ENCODE measurements at places on chromosomes 7 and 10.

DNA sequence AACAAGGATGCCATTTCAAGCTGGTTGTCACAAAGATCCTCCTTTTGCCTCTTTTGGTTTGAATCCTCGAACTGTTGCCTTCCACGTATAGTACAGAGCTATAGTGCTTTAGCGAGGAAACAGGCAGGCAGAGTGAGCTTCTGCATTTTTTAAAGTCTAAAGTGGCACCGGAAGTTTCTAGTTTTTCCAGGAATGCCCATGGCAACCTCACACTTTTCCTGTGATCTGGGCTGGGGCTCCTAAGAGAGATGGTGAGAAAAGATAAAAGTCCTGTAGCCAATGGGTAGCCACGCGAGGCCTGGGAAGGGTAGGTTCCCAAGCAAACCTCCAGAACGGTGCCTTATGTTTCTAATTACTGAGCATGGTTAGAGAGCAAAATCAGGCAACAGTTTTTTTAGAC is 76.7 kb downstream of the CALD1 start:
- no peak for DNase-seq

DNA sequence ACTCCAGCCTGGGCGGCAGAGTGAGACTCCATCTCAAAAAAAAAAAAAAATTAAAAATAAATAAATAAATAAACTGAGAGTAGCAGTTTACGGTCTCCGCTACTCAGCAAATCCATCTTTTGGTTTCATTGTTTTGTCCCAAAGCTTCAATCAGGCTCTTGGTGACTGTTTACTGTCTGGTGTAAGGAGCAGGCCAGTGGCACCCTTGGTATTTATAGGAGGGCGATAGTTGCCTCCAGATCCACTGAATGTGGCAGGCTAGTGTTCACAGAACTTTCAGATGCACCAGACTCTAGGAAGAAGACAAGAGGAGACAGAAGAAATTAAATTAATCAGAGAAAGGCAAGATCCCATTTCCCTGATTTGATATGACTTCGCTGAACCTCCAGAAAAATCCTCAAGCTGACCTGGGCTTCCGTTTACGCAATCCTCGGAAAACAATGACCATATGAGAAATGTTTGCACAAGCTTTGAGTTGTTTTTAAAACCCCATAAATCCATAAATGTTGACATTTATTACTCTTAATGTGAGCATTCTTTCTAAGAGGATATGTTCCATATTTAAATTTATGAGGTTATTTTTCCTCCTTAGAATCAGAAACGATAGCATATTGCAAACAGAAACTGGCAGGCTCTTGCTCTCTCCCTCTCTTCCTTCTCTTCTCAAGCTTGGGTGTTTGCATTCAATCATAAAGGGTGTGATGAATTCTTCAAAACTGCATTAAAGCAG is 7.1 kb upstream of the MUC3A start:
- DNase-seq = no peak

DNA sequence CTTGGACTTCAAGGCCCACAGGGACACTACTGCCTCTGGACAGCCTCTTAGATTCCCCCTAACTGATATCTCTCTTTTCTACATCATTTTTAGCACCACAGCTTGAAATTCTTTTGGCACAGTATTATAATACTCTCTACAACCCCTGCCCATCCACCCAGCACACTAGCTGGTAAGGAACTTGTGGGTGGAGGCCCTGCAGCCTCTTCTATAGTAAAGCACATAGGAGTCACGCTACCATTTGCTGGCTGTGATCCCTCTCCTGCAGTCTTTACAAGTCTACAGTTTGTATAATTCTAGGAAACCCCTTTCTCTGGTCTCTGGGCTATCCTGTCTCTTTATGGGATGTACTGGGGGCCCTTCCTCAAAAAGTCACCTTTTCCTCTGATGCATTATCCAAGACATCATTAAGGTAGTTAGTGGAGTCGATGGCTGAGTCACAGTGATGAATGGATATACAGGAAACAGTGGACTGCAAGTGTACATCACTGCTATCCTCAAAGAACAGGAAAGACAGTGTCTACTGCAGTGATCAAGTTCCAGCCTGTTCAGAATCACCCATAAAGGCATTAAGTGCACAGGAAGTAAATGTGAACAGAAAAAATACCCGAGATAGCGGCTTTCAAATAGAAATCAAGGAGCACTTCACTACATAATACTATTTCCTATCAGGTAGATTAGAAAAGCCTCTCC is 54.4 kb downstream of the STK17A start:
- no peak for DNase-seq

DNA sequence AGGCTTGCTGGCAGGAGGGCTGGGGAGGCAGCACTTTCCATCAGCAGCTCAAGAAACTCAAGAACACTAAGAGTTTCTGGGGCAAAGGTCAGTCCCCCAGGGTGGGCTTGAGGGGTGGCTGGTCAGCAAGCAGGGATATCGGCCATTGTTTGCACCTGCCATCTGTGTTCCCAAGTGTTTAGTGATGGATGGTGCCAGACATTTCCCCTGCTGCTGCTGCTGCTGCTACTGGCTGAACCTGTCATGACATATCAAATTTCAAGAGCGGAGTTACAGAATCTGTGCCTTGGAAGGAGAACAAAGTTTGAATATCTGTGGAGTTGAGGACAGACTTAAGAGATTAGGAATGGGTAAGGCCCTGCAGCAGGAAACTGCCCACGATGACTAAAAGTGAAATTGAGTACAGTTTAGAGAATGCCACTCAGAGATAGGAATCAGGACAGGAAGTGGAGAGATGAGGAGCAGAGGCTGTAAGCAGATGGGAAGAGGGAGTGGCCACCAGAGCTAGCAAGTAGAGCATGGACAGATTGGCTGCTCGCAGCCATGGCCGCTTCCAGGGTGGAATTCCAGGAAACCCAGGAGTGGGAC is 39.2 kb upstream of the PPP1R3C start:
- no peak for DNase-seq

DNA sequence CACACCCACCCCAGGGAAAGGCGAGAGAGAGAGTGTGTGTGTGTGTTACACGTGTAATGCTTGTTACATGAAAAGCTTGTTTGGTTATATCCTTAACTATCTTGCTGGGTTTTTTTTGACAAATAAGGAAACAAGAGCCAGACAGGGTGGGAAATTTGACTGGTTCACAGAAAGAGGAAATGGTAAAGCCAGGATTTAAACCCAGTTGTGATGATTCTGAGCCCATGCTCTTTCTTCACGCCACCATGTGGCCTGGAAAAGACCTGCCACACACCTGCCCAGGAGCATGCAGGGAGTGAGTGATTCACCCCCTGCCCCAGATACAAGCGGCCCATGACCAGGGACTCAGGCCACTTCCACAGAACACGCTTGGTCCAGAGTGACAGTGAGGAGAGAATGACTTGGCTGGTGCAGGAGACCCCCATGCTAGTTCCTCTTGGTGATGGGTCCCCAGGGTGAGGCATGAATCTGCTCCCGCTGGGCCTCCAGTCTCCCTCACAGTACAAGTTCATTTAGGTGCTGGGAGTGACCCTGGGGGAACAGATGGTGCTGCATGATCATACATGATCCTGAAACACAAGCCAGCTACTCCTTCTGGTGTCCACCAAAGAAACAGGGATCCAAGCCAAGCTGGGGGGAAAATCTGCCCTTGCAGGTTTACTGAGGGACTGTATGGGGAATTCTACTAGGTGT is 21.0 kb upstream of the EIF5AL1 start:
- DNase-seq = no peak

DNA sequence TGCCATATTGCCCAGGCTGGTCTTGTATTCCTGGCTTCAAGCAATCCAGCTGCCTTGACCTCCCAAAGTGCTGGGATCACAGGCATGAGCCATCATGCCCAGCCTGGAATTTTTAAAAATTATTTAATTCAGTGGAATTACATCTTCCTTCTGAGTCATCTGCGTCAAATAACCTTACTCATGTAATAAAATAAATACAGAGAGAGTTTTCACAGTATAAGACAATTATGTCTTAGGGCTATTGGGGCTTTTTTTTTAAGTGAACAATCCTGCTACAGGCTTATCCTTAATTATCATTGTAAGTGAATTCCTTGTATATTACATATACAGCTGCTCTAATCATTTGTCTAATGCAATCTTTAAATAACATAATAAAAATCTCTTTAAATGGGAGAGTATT is 108.3 kb downstream of the MAPK8 start:
- no peak for DNase-seq

GRCh38 chr7:130922206-130923112 is 188.5 kb upstream of the KLF14 start:
- no peak for DNase-seq

DNA sequence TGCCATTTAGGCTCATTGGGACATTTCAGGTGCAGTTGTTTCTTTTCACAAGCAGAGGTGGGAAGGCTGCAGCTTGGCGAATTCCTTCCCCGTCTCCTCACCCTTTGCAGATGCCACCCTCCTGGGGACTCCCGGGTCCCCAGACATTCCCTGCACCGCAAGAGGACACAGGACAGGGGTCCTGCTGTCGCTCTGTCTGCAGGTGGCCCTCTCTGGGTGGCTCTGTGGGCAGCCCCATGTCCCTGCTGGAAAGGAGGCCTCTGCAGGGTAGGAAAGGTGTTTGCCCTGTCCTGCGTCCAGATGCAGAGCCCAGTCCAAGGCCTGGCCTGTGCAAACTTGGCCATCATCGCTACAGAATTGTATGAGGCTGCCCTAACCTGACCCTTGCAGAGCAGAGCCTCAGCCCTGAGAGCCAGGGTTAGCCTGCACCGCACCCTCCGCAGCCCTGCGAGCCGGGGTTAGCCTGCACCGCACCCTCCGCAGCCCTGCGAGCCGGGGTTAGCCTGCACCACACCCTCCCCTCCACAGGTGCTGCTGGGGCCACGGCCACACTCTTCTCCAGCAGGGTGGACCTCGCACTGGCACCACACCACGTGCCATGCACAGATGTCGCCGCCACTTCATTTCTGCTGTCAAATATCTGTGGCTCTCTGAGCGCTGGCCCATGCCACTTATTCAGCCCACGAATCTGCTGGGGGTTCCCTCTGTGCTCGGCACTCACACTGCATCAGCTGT is 61.0 kb downstream of the CFAP46 start:
- no peak for DNase-seq

GRCh38 chr7:207418-208129 is 15.2 kb downstream of the FAM20C start:
- DNase-seq = no peak

- DNase-seq = no peak
Measured at GRCh38 chr7:26151096-26151495, 902 bp upstream of the NFE2L3 start.

DNA sequence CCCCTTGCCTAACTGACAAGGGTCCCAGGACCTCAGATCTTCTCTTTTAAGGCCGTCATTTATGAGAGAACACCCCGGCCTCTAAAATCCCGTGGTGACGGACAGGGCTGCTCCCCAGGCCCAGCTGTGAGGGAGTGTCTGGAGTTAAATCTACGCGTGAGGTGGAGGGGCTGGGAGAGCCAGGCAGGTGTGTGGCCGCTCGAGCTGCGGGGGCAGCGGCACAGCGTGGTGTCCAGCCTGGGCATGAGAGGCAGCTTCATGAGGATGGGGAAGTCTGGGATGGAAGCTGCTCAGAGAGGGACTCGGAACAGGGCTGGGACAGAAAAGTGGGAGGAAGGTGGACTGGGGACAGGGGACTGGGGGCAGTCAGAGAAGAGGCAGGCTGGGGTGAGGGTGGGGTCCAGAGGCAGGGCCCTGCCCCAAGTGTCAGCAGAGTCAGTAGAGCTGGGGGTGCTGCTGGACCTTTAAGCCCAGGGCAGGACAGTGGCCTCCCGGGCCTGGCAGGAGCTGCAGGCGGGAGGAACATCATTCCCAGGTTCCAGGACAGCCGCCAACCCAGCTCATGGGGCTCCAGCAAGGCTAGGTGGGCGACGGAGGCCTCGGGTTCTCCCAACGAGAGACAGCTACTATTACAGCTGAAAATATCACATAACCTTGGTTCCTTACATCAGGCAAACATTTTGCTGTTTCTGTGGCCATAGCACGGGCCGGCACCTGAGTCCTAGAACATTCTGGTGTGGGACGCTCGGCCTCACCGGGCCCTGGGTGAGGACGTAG is 55.2 kb downstream of the JAKMIP3 start:
- DNase-seq = no peak

DNA sequence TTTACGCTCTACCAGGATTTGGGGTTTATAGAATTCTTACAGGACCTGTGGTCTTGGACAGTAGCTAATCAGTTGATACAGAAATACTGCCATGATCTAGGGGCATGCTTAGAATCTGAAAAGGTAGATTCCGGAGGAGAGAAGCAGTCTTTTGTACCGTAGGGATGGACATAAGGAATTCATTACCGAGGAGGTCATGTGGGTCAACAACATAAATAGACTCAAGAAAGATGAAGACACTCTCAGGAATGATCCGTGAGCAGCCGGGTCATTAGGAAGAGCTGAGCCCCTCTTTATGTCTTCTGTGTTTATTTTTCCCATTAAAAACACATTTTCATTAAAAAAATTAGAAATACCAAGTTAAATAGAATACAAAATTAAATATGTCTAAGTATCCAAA is 160.1 kb upstream of the TNS3 start:
- DNase-seq = no peak

- no peak for DNase-seq
Measured at GRCh38 chr10:74863551-74863950, 37.2 kb downstream of the KAT6B start.

Measured in stimulated activated CD8-positive, alpha-beta memory T cell treated with anti-CD3 and anti-CD28 coated beads, Interleukin-15, amount 100 ng/mL, for 1 hour (primary cell).